ENCODE measurements at places on chromosomes 2 and 18.

DNA sequence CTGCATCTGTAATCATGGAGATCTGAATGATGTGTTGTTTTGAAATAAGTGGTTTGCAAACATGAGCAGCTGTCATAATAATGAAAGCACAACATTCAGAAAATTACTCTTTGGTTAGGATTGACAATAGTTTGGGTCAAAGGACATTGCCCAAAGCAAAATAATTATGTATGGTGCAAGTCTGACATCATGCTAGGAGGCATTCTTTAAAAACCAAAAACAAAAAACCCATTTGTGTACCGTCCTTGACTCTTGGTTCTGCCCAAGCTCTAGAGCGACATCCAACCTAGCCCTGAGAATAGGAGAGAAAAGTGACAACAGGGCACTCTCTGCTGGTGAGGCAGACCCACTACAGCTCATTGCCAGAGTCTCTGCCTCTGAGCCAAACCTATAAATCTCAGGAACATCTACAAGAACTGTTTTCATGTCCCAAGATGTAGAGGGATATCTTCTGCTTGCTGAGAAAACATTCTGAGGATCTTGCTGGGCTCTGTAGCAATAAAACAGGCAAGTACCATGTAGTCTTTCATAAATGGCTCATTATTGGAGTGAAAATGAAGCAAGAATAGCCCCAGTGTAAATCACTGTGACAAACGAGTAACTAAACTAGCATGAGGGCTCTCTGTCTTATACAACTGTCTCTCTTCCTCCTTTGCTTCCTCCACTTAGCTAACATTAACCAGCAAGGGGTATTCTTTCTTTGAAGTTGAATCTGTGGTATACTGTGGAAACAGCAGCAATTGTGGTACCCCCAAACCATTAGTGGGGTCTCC, 266.8 kb upstream of the CXCR4 start:
- peak; percentile 25 for DNase-seq

DNA sequence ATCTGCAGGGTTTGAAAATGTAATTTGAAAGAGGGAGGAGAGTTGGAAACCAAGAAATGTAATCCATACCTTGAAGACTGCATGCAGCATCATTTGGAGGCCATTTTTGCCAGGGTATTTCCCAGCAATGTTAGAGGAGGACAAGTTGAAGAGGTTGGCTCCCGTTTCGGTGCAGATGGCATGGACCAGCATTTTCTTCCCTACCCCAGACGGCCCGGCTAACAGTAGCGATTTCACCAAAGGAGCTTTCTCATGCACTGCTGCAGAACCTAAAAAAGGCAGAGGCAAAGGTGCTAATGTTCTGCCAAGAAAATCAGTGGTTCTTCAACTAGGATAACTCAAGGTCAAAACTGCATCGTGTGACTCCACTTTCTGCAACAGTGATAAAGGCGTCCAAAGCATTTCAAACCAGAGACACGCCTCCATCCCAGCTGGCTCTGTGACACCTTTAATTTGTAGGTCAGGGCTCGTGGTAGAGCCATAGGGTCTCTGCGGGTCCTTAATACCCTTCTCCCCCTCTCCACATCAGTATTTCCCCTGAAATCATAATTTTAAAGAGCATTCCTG, 99.6 kb upstream of the ASB18 start:
- DNase-seq, result no peak

DNA sequence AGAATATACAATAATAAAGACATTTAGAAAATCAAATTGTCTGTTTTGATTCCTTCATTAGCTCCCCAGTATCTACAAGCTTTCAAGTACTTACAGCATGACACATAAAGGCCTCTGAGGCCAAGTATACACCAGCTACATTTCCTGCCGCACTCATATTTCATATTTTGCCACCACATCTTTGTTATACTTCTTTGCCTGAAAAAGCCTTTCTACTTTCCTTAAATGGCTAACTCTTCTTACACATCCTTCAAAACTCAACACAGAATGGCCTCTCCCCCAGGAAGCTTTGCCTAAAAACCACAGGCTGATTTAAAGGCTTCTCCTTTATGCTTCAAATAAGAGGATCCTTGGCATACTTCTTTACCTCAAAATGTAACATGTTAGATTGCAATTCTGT, 4.5 kb downstream of the STK17B start:
- no peak for DNase-seq

- DNase-seq, result no peak
These were observed 62.3 kb upstream of the TMEM178A start for GRCh38 chr2:39603436-39603835.

DNA sequence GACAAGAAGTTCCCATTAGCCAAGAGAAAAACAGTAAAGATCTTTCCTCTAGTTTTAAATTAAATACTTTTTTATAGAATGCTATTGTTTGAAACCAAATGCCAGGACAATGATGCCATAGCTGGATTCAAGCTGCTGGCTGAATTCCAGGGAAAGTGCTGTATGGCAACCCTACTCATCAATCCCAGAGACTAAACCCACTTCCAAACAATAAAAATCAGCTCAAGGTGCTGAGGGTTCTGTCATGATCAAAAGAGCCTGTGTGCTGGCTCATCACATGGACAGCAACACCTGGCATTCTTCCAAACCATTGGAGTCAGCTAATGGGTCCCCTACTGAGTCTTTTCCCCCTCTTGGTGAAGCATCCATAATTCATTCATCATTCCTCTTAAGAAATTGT, 53.7 kb upstream of the PARD3B start:
- DNase-seq, result no peak

- DNase-seq, result no peak
These were observed 107.9 kb downstream of the CABLES1 start for GRCh38 chr18:23243178-23243577.

DNA sequence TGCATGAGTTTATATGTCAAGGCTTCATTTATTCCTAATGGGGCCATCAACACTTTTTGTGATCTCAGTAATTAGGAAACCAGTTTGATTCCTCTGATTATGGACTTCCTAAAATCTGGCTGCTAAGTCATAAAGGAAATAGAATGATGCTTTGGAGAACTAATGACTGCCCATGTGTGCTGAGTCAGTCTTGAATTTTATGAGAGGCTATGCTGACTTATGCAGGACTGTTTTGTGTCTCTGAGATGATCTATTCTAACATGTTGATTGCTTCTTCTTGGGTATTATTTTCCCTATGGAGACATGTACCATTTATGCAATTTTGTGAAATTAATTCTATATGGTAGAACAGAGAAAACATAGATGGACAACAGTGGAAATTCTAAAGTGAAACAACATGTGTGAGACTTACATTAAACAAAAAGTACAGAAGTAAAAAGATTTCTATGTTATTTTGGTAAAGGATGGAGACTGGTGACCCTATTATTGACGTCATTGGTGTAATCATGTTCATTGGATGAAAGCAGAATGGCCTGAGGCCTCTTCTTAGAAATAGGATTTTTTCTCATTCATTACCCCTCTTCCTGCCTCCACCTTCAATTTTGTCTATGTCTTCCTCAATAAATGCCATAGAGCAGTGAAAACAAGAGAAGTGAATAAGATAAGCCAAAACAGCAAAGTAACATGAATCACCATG, 1658.2 kb upstream of the PIK3C3 start:
- DNase-seq, result no peak

- no peak for DNase-seq
These were observed 60.7 kb upstream of the ARHGAP15 start for GRCh38 chr2:143068509-143068908.

DNA sequence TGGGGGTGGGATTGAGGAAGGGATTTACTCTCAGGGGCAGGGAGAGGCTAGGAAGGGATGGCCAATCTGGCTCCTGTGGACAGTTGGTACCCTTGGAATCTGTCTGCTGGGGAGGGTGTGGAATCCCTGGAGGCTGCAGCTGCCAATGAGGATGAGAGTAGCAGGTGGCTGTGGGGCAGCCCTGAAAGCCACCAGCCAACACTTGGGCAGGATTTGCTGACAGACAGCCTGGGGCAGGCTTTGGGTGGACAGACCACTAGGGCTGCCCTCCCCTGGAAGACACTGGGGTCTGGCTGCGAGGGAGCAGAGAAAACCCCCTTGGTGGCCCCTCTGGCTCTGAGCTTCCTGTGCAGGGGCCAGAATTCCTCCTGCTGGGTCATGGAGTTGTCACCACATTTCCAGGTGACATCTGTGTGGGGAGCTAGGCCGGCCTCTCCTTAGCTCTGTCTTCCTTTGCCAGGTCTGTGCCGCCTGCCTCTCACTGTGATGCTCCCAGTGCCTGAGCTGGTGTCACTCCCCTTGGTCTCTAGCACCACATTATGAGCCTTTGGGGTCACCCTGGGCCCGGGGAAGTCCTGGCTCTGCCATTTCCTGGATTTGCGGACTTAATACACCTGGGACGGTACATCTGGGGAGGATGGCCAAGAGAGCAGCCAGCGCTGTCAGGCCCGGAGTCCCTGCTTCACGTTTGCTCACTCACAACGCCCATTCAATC, 13.4 kb upstream of the ARHGEF4 start:
- no peak for DNase-seq

- DNase-seq, result no peak
These were observed 133.9 kb upstream of the ARL4C start for GRCh38 chr2:234630801-234631261.

DNA sequence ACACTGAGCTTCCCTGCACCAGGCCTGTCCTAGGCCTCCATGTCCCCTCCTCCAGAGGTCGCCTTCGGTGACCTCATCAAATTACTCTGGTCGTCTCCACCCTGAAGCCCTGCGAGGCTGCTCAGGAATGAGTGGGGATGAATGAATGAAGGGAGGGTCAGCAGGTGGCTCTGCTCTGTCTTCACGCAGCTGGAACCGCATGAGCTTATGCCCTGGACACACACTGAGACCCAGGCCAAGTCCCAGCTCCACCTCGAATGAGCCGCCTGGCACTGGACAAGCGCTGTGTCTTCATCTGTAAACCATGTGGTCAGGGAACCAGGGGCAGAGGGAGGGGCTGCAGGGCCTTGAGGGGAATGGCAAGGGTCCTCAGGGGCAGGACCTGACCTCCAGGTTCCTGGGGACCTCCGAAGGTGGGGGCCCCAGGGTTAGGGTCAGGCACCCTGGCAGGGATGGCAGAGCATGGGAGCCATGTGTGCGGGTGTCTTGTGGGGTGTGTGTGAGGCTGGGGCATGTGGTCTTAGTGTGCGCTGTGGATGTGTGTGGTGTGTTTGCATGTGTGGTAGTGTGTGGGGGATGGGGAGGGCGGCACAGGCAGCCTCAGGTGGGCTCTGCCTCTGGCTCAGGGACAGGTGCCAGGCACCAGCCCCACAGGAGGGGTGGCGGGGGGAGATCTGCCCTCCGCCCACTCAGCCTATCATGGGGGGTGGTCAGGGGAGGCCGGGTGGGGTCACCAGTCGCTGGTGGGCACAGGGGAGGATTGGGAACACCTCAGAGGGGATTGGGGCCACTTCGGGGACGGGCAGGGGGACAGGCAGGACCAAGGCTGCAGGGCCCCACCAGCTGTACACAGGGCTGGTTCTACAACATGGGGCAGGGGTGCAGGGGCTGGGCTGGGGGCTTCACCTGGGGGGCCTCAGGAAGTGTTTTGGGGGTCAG, 13.9 kb downstream of the ODC1 start:
- DNase-seq, result no peak

- DNase-seq, result no peak
These were observed 604 bp upstream of the SIX3 start for GRCh38 chr2:44940732-44941464.

DNA sequence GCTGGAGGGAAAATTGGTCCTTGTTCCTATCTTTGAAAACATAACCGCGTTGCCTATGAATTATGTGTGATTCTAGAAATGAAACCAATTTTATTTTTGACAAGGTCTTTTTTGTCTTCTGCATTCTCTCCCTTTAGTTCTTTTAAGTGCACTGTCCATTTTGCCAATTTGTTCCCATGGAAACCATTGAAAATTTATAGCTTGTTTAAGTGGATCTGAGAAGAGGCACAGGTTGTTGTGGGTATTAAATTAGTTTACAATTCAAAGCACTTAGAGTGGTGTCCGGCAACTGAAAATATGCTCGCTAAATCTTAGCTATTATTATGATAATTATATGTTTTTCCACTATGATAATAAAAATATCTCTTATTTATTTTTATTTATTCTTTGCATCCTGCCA, 107.5 kb upstream of the FSHR start:
- DNase-seq, result no peak

- DNase-seq, result no peak
These were observed 171.2 kb downstream of the GLI2 start for GRCh38 chr2:120906914-120907313.

DNA sequence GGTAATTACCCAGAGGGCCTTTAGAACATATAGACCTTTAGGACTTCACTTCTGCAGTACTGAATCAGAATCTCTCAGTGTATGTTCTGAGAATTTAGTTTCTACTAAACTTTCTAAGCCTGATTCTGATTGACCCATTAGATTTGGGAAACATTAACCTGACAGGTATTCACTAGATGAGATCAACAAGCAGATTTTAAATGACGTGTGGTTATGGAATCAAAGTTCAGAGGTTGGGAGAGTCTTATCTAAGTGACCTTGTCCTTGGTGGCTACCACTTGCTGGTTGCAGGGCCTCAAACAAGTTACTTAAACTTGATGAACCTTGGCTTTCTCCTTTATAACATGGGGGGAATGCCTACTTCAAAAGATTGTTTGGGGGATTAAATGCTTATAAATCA, 198.7 kb downstream of the PDE11A start:
- DNase-seq, result no peak

- DNase-seq, result no peak
These were observed 35.4 kb upstream of the HNMT start for GRCh38 chr2:137928547-137929518.

DNA sequence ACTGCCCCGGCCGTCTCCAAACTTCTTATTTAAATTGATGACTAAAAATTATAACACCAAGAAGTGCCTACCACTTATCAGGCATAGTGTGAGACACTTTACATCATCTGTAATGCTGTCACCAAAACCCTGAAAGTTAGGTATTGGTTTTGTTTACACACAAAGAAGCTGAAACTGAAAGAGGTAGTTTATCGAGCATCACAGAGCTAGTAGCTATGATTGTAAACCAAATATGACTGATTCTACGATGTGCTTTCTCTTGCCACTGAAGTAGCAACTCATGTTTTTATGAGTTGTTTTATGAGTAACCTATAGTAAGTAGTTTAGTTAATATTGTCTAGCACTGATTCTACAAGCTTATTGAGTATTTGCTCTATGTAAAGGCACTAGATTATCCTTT, 31.5 kb downstream of the DYNC1I2 start:
- DNase-seq, result no peak

GRCh38 chr2:13481201-13481600, 764.5 kb downstream of the TRIB2 start:
- no peak for DNase-seq

DNA sequence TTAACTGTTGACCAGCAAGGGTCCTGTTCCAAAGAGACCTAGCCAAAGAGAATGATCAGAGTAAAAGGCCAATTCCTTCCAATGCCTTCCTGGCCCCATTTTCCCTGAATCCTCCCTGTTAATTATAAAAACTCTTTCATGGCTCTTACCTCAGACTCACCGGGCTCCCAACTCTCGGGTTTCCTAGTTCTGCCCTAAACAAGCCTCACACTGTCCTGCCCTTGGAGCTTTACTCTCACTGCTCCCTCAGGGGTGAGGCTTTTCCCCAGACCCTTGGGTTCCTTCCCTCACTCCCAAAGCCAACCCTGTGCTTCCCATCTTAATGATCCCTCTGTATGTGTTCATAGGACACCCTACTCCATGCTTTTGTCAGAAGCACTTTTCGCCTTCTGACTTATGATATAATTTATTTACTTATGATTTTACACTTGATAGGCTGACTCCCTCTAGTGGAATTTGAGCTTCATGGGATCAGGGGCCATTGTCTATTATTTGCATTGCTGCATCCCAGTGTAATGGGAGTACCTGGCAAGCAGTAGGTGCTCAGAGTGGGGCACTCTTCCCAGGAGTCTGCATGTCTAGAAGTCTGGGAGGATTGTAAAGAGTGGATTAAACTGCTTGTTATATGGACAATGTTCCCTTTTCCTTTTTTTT, 29.9 kb upstream of the ZNG1B start:
- DNase-seq, result no peak

GRCh38 chr2:4269885-4270284, 566.5 kb downstream of the DCDC2C start:
- DNase-seq, result no peak
